Activated CD4-positive, alpha-beta T cell treated with anti-CD3 and anti-CD28 coated beads, Interleukin-2, amount 10 ng/mL, durations not matched to agents 24 days and 14 days (primary cell): ENCODE measurements at places on chromosomes 4 and X.
A peak's percentile ranks its signal among the peaks of the same experiment; 100 is the strongest.

DNA sequence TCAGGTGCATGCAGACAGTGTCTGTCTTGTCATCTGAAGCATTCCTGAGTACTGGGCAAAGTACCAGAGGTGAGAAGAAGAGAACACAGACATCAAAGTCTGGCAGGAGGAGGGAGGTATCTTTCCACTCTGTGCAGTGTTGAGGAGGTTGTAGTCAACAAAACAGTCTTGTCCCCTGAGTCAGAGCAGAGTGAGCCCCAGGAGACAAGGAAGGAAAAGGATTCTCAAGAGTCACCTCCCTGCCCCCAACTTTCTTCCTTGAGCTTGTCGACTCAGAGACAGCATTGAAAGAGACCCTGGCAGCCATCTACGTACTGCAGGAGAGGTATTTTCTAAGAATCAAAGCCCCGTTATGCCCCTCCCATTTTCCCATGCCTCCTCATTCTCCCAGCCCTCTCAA, 4.4 kb upstream of the SRPX start:
- no peak for DNase-seq

DNA sequence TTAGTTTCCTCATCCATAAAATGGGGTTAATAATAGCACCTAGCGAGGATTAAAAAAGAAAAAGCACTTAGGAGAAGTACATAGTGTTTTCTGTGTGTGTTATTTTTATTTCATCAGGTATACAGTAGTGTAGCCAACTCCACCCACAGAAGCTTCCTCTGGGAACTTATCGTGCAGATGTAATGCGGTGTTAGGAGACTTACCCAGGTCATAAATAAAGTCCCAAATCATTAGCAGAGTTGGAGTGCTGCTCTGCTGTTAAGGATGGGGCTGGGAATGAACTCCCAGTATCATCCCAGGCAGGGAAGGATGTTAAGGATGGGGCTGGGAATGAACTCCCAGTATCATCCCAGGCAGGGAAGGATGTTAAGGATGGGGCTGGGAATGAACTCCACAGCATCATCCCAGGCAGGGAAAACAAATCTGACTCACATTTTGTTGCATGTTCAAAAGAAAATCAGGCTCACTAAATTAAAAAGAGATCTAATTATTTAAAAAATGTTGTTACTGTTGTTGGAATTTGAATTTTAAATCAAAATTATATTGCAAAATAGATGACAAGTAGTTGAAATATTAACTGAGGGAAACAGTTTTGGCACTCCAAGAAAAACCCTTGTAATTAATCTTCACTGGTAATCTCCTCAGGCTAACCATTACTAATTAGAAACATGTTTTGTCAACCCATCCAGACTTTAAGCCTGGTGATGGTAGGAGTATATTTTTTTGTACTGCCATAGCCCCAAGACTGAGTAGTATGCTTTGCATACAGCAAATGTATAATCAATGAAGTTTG, 10.2 kb upstream of the SFRP2 start:
- no peak for DNase-seq

GRCh38 chr4:74628852-74629620, 165.3 kb downstream of the BTC start:
- no peak for DNase-seq

GRCh38 chr4:8656711-8657380, 64.3 kb downstream of the CPZ start:
- no peak for DNase-seq

- no peak for DNase-seq
These were observed 51.6 kb downstream of the RS1 start for GRCh38 chrX:18620349-18620748.

GRCh38 chr4:155795991-155796390, 37.2 kb downstream of the GUCY1B1 start:
- DNase-seq = no peak

- DNase-seq = peak; percentile 76
These were observed at the start of gene SMIM10 for GRCh38 chrX:134990801-134991481. Gene SMIM10 (plus strand): TSS chrX:134990991. CDS start chrX:134991096, 105 bp downstream.

DNA sequence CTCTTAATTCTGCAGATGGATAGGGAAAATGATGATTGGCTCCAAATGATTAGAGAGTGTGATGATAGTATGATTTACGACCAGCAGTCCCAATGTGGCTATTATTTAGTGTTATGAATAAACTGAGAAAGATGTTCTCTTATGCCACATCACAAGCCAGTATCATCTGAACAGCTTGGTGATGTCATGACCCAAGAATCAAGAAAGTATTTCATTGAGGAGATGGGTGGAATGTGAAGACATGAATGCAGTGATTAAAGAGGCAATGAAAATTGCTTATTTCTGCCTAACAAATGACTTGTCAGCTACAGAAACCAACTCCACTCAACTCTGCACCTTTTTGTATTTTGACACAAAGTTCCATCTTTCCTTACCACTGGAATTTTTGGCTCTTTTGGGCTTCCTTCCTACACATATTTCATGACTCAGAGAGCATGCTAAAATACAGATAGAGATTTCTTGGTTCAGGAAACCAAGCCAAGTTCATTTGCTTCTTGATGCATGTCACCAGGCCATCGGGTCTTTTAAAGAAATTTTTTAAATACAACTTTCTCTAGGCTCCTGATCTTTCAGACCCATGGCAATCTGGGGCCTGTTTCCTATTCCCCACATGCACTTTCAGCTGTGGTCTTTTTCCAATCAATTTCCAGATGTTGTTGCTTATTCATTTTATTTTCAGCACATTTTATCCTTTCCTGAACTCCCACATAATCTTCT, 174.2 kb downstream of the HHIP start:
- no peak for DNase-seq
